ENCODE measurements at places on chromosomes 4 and X.

DNA sequence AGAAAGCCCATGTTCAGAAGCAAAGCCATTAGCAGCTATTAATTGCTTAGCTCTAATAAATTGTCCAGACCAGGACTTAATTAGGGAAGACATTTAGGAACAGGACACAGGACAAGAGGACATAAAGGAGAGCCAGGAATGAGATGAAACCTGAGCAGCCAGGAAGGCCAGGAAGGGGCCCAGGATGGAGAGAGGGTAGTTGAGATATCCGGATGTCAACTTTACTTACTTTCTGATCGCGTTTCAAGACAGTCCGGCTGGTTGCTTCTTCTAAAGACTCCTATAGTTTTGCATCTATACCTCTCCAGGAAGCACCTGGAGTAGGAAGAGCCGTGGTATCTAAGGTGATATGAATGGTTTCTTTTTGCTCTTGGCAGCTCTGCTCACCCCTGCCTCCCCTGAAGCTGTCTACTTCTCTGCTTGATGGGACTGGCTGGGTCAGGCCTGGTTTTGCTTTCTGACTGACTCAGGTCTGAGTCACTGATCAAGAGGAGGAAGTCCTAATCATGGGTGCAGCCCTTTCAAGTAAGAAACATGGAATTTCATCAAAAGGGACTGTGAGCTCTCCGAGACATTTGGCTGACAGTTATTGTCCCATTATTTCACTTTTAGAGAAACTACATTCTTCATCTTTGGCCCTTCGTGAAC, 733.3 kb downstream of the RPA4 start:
- DNase-seq = no peak

- DNase-seq = no peak
Measured at GRCh38 chrX:8235026-8235425, 64.0 kb upstream of the VCX2 start.

DNA sequence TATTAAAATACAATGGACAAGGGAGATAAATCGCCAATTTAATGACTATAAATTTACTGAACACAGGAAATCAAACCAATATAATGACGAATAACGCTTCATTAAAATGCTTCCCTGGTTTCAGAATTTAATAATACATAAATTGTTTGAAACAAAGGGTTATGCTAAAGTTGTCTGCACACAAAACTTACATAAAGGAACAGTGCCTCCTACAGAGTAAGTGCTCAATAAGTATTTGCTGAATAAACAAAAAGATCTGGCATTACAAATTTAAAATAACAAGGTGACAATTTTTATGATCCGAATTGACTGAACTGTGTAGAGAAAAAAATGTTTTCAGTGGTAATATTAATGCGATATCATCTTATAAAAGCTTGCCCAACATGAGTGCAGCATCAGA, 69.6 kb downstream of the NOCT start:
- no peak for DNase-seq

GRCh38 chrX:149037281-149037870, 467.7 kb downstream of the IDS start:
- no peak for DNase-seq

DNA sequence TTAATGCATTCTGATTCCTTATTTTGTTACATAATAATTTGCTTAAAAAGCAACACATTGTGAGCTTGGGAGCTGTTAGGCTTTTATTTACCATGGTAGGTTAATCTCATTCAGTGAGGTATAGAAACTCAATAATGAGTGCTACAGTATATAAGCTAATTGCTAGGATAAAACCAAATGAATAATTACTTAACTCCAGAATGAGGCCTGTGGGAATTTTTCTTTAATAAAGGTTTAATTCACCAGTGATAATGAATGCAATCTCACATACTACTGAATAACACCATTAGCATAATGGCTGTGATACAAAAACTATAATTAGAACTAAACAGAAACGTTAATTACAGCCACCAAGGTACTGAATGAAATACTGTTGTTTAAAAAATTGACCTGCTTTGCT, 326.3 kb downstream of the IQCM start:
- no peak for DNase-seq

- no peak for DNase-seq
Measured at GRCh38 chr4:85180533-85180932, 214.0 kb upstream of the WDFY3 start.

Measured in H9 (cell line).